Activated T-cell treated with anti-CD3 and anti-CD28 coated beads, Interleukin-2, amount 50 U/mL, for 72 hours (primary cell): ENCODE measurements at places on chromosomes 2 and 18. TPM values are rescaled to one million over a fixed set of nuclear protein-coding genes. Genes with fewer than 3 reads are reported as not detected.

- no peak for DNase-seq
These were observed 15.0 kb upstream of the CTAGE1 start for GRCh38 chr18:22432657-22433137.

- no peak for DNase-seq
These were observed 91.4 kb downstream of the PPP1R1C start for GRCh38 chr2:182077023-182077422.

DNA sequence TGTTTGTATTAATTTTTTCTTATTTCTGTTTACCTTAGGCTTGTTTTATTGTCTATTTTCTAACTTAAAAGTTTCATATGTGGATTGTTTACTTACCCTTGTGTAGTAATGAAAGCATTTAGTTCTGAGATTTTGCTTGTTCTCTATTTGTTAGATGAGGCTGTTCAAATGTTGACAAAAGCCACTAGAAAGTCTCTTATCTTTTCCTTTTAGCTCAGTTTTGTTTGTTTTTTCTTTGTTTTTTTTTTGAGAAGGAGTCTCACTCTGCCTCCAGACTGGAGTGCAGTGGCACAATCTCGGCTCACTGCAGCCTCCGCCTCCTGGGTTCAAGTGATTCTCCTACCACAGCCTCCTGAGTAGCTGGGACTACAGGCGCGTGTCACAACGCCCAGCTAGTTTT is 30.9 kb downstream of the USP14 start:
- DNase-seq = no peak

The DBI gene
- total RNA-seq = 80.6 TPM

The CD207 gene
- total RNA-seq = not detected
